ENCODE measurements at places on chromosomes 4 and X.

GRCh38 chrX:125326599-125326998 lies 6.9 kb downstream of the TEX13C start:
- DNase-seq = no peak

DNA sequence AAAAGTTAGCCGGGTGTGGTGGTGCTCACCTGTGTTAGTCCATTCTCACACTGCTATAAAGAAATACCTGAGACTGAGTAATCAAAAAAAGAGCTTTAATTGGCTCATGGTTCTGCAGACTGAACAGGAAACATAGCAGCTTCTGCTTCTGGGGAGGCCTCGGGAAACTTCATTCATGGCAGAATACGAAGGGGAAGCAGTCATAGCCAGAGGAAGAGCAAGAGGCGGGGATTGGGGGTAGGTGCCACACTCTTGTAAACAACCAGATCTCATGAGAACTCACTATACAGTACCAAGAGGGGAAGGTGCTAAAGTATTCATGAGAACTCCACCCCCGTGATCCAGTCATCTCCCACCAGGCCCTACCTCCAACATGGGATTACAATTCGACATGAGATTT lies 64.1 kb downstream of the BEND4 start:
- no peak for DNase-seq

GRCh38 chr4:94390804-94391410 lies 48.3 kb upstream of the HPGDS start:
- no peak for DNase-seq

- no peak for DNase-seq
Observed at GRCh38 chrX:104935581-104935980, 284.9 kb downstream of the TEX13A start.

DNA sequence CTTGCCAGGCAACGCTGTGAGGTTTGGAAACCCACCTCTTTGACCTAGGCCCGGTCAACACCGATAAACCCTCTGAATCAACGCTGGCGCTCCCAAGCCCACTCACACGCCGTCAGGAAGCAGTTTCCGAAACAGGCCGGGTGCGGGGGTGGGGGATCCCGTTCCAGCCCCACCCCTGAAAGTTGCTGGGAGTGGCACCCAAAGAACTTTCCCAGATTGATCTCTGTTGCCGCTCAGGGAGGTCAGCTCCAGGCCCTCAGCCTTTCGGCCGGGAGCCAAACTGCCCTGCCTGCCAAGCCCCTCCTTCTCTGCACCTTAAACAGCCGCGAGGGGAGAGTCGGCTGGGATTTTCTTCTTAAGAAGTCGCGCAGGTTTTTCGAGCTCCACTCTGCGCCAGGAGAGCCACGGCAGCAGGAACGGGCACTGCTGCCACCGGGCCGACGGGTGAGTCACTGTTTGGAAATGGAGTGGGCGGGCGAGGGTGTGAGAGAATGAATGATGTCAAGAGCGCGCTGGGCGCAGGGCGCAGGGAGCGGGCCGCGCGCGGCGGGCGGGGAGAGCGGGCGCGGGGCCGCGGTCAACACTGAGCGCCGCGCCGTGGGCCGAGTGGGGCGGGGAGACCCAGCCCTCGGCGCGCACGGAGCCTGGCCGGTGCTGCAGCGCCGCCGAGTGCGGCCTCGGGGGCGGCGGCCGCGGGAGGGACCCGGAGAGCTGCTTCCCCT lies at the start of gene SGMS2:
Gene SGMS2 (plus strand): TSS at position 583 of the 722 bp plus-strand sequence. CDS start 70,622 bp downstream, outside the sequence.
- peak; percentile 60 for DNase-seq

- DNase-seq = peak; percentile 67
Observed at GRCh38 chrX:123961268-123962005, at the start of gene STAG2. Gene STAG2 (plus strand): TSS chrX:123961706. CDS start chrX:124022628, 60,922 bp downstream.
